ENCODE measurements at places on chromosomes 12 and 14.

DNA sequence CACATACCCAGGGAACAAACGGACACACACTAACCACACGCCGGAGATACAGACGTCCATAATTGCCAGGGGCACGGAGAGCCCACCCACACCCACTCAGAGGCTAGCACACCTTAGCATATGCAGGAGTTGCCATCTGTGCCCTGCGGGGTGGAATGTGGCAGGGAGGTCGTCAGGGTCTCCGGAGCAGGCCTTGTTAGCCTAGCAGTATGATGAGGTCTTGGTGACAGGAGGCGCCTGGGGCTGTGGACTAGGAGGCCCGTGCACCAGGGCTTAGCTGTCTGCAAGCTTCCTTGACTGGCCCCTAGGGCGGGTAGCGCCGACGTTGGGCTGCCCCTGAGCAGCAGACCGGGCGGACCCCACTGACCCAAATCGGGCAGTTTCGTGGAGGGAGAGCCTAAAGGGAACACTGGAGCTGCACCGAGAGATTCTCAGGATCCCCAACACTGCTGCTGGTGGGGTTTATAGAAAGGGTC, 10.0 kb downstream of the STAC3 start:
- no peak for DNase-seq

GRCh38 chr12:6724409-6724797, 557 bp downstream of the COPS7A start:
- DNase-seq: peak; percentile 12

- no peak for DNase-seq
These were observed 104.0 kb downstream of the CCDC91 start for GRCh38 chr12:28294300-28294699.

DNA sequence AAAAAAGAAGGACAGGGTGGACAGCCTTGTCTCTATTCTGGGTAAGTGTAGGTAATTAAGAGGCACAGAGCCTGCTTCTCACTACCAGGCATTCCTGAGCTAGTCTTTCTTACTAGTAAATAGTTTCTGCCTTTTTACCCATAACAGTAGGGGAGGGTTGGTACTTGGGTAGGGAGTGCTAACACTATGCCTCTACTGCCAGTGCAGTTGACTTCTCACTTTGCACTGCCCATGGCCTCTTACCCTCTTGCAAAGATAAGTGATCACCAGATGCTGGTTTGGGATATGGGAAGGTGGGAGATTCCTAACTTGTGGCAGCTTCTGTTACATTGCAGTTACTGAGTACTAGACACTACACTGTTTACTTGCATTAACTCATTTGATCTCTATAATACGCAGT, 11.6 kb downstream of the AHSA1 start:
- DNase-seq: no peak

- no peak for DNase-seq
These were observed 80.7 kb downstream of the SLC25A47 start for GRCh38 chr14:100403802-100404365.

DNA sequence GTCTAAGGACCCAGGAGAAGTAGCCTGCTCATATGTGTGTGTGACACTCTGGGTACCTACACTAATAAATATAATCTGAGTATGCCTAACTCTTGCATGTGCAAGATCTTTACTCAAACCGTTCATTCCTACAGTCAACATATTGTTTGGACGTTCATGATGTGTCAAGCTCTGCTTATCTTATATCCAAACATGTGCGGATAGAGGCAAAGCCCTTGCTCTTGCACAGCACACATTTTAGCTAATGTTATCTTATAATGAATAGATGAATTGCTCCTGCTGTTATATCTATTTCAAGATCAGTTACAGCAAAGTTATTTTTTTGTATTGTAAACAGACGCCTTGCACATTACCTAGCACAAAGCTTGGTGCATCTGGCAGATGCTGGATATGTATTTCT, 228.4 kb upstream of the FLRT2 start:
- DNase-seq: no peak
